Stimulated activated CD4-positive, alpha-beta T cell treated with anti-CD3 and anti-CD28 coated beads, Interleukin-15, amount 100 ng/mL, for 1 hour (primary cell): ENCODE measurements at places on chromosomes 5 and 9.

GRCh38 chr9:28394774-28395173 lies 821.5 kb upstream of the C9orf72 start:
- DNase-seq: no peak

GRCh38 chr9:24516463-24516862 lies 29.2 kb downstream of the IZUMO3 start:
- no peak for DNase-seq

GRCh38 chr9:26471261-26471660 lies 421.3 kb downstream of the CAAP1 start:
- no peak for DNase-seq

- no peak for DNase-seq
Observed at GRCh38 chr9:119736491-119737454, 367.5 kb upstream of the BRINP1 start.

DNA sequence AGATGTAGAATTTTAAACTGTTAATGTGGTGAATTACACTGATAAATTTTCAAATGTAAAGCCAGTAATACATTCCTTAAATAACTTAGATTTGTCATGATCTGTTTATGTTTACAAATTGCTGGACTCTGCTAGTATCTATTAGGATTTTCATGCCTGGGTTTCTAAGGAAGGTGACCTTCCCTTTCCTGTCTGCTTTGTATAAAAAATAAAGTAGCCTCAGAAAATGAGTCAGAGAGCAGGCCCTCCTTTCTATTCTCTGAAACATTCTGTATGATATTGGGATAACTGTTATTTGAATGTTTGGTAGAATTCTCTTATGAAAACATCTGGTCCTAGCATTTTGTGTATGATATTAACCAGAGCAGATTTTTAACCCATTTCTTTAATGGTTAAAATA lies 255.3 kb downstream of the SYK start:
- no peak for DNase-seq

DNA sequence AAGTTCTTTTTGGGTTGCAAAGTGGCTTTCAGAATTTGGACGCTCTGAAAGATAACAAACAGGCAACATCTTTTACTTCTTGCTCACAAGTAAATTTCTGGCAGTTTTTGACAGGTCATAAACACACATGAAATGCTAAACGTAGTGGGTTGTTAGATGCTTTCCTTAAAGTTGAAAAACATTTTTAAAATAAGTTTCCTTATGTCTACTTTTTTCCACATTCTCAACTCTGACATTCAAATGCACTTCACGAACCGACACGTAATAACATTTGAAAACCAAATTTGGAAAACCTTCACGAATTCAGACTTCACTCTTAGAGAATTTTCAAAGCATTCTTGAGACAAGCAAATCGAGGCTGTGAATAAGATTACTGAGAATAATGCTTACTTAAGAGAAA lies 26.9 kb downstream of the MTX3 start:
- no peak for DNase-seq
